ENCODE measurements at places on chromosomes 3 and 15. TPM values are rescaled to one million over a fixed set of nuclear protein-coding genes. Genes with fewer than 3 reads are reported as not detected.

DNA sequence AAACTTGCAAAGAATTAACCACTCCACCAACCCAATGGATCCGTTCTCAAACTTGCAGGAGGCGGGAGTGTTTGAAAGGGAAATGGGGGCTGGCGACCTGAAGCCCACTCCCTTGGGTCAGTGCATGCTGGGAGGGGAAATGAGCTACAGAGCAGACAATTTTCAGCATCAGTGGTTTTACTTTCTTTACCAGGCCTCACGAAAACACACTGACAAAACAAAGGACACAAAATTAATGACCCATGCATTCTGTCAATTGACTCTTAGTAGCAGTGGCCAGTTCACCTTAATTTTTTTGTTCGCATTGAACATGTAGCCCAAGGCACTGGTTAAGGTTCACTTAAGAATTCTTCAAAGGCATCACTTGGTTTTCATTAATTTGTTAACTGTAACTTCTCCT is 413.5 kb downstream of the MECOM start:
- no peak for DNase-seq

DNA sequence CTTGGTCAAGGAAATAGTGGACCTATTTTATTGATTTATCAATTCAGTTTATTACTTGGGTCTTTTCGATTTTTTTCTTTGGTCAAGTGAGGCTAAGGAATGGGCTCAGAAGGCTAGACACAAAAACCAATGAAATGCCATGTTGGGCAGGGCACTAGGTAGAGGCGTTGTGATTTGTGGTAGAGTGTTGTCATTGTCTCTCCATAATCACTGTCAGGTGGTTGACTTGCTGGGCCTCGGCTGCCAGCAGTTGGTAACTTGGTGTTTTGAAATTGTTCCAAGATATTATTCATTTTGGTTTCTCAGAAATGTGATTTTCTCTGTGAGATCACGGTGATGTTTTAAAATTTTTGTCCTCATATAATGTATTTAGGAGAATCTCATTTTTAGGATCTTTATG is 173.6 kb downstream of the KLHL25 start:
- no peak for DNase-seq

PDZRN3 gene
- not detected for total RNA-seq

CASR gene
- total RNA-seq = not detected

DNA sequence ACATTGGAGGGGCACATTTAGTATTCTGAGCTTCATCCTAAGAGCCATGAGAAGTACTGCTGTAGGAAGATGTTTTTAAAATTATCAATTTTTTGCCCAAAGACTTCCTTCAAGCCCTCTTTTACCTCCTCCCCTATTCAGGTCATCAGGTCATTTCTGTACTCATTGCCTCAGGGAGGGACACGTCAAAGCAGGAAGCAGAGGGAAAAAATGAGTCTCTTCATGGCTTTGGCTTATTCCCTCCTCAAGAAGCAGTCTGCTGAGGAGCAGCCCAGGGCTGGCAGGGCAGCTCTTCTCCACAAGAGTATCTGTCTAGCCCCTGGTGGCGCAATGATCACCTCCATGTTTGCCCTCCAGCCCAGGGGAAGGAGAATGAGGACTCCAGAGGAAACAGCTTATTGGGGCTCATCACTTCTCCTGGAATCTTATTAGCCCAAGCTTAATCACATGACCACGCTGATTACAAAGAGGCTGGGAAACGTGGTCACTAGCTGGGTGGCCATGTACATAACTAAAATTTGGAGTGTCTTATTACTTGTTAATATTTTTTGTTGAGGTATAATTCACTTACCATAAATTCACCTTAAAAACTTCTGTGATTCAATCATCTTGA is 44.2 kb upstream of the GATA2 start:
- DNase-seq = no peak

MTFMT gene
- 20.4 TPM for total RNA-seq

DNA sequence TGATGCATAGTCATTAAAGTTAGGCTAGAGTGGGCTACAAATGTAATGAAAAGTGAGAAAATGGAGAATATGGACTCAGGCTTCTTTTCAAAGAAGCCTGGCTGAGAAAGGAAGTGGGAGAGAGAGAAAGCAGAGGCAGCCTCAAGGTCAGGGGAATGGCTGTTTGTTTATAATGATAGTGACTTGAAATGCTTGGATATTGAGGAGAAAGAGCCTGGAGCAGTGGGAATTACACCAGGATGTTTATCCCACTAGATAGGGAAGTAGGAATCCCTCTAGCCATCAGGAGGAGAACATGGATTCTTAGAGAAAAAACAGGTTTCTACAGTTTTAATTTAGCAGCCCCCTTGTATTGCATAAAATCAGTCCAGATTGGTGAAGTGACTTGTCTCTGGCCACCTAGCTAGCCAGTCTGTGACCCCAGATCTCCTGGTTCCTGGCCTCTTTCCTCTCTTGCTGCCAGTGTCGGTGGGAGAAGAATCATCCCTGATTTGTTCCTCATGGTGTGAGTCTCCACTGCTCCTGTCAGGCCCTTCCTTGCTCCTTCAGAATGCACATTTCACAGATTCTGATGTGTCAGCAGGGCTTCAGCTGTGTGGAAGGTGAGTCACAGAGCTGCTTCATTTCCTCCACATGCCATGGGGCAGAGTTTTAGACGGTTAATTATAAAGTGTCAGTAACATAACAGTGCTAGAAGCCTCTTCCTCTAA is 32.9 kb downstream of the SEMA6D start:
- DNase-seq = peak; percentile 84

DNA sequence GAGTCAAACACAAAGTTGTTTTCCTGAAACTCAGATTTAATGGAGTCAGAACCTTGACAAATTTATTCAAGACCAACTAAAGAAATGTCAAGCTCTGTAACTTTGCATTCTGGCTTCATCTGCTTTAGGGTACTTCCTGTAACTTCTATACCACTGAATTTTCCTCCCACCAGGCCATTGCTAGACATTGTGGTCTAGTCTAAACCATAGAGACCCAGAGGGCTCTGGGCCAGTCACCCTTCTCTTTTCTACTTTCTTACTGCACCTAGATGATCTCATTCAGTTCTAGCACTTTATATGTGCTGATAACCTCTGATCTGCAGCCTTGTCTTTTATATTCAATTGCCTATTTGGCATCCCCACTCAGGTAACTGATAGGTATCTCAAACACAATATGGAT is 2.8 kb upstream of the OR5K1 start:
- DNase-seq = no peak

USP50 gene
- total RNA-seq = not detected

Measured in endothelial cell of umbilical vein (primary cell).